ENCODE measurements at places on chromosomes 2 and 18.

- DNase-seq = no peak
Measured at GRCh38 chr18:52160636-52161035, 179.4 kb upstream of the DCC start.

DNA sequence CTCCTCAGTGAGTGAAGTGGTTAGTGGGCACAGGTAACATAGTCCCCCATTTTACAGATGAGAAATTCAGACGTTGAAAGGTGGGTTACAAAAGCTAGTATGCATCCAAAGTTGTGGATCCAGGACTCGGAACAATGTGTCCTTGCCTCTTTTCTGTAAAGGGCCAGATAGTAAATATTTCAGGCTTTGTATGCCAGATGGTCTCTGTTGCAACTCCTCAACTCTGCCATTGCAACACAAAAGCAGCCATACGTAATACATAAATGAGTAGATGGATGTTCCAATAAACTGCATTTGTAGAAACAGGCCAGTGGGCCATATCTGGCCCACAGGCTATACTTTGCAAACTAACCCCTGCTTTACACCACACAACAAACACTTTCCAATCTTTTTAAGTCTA, 166.6 kb upstream of the PKDCC start:
- DNase-seq = no peak

- no peak for DNase-seq
Measured at GRCh38 chr2:101787097-101787496, 89.6 kb downstream of the MAP4K4 start.

DNA sequence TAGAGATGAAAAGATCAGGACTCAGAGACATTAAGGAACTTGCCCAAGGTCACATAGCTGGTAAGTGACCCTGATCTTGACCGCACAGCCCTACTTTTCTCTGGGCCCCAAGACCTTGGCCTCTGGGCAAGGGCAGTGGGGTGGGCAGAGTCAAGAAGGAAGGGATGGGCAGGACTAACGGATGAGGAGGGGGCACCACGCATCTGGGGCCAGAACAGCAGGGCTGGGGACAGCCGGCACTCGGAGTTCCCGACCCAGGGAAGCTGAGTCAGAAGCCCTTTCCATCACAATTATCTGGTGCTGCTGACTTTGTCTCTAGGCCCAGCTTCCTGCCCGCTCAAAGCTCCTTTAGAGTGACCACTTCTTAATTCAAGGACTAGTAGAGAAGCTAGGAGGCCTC, 14.4 kb downstream of the CFAP65 start:
- no peak for DNase-seq

DNA sequence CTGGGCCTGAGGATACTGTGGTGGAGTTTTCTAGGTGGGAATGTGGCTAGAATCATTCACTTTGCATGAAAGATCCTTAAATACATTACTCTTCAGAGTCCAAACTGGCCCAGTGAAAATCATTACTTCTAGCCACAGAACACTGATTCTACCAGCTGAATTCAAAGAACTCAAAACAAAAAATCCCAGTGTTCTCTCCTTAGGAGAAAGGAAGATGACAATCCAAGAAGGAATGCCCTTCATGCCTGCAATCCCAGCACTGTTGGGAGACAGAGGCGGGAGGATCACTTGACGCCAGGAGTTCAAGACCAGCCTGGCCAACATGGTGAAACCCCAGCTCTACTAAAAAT, 35.2 kb downstream of the FAM228A start:
- DNase-seq = no peak

GRCh38 chr18:43772907-43773306, 495.6 kb upstream of the SYT4 start:
- DNase-seq = no peak

GRCh38 chr18:53625997-53626599, 598.4 kb downstream of the MBD2 start:
- DNase-seq = no peak

GRCh38 chr2:128608921-128609880, 290.5 kb upstream of the HS6ST1 start:
- no peak for DNase-seq

DNA sequence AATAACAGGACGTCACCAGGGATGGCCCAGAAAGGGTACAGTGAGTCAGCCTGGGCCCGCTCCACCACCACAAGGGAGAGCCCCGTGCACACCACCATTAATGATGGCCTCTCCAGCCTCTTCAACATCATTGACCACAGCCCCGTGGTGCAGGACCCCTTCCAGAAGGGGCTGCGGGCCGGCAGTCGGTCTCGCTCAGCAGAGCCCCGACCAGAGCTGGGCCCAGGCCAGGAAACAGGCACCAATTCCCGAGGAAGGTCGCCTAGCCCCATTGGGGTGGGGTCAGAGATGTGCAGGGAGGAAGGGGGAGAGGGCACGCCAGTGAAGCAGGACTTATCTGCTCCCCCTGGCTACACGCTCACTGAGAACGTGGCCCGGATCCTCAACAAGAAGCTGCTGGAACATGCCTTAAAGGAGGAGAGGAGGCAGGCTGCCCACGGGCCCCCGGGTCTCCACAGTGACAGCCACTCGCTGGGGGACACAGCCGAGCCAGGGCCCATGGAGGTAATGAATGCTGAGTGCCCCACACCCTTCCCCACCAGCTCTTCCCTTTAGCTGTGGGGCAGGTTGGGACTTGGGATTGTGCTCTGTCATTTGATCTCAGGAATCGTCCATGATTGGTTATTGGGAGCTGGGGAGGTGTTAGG, 120.5 kb downstream of the MTCL1 start:
- no peak for DNase-seq

- DNase-seq = no peak
Measured at GRCh38 chr2:101985101-101985792, 6.5 kb upstream of the IL1R2 start.

GRCh38 chr2:190916829-190917228, 36.2 kb downstream of the GLS start:
- no peak for DNase-seq

DNA sequence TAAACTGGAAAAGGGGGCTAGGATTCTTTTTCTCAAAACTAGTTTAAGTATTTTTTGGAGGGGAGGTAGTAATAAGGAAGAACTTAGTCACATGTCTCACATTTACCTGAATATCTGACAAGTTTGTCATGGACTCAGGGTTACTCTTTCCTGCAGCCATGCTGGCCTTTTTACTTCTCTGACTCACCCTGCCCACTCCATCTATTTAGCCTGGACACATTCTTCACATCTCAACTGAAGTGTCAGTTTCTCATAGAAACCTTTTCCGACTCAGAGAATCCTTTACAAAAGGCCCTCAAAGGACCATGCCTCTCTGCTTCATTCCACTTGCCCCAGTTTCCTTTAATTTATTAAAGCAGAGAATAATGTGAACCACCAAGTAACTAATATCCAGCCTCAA, 42.6 kb downstream of the SCN7A start:
- DNase-seq = no peak

DNA sequence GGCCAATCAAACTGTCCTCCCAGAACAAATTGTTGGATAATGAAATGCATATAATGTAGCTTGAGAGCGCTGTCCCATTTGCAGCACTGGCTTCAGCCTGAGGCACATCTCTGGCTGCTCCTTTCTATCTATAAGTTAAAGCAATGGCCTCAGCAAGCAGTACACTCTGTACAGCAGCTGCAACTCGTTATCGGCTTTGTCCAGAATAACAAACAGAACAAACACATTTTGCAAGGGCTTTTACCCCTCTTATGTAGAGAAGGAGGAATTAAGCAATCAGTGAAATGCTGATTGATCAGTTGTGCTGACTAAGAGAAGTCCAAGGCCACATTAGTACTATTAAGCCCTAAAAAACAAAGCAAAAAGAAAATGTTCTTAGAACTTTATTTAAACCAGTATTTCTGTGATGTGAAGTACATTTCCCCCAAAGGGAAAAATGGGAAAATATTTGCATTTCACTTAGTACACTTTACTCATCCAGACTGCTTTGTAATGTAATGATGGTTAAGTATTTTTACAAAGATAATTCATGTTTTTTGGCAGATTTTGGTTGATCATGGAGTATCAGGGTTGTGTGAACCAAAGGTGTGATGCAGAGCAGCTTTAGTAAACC, 15.0 kb upstream of the CPS1 start:
- DNase-seq = no peak

DNA sequence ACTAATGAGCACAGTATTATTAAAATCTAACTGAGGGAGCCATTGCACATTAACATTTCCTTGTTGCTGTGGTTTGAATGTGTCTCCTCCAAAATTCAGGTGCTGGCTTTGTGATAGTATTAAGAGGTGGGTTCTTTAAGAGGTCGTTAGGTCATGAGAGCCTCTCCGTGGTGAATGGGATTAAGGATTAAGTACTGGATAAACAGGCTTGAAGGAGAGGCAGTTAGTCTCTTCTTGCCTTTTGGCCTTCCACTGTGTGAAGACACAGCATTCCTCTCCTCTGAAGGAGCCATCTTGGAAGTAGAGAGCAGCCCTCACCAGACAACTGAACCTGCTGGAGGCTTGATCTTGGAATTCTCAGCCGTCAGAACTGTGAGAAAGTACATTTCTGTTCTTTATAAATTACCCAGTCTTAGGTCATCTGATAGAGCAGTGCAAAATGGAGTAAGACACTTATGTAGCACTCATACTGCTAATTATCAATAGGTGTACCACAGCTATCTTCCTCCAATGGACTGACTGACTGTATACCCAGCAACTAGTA, 182.7 kb downstream of the MYO3B start:
- no peak for DNase-seq

DNA sequence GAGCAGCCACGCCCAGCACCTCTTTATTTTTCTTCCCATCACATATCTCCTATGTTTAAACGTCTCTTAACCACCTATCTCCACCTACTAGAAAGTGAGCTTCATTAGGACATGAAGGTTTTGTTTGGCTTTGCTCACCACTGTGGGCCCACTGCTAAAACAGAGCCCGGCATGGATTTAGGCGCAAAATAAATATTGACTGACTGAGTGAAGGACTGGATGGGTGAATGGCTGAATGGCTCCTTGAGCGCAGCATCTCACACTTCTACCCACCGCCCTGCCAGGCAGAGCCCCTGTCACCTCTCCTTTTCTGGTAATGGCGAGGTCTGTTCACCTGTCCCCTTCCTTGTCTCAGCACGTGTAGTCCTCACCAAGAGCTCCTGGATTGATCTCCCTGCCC, 10.1 kb downstream of the CAPG start:
- DNase-seq = no peak

GRCh38 chr2:195961873-195962272, 106.8 kb downstream of the DNAH7 start:
- no peak for DNase-seq

DNA sequence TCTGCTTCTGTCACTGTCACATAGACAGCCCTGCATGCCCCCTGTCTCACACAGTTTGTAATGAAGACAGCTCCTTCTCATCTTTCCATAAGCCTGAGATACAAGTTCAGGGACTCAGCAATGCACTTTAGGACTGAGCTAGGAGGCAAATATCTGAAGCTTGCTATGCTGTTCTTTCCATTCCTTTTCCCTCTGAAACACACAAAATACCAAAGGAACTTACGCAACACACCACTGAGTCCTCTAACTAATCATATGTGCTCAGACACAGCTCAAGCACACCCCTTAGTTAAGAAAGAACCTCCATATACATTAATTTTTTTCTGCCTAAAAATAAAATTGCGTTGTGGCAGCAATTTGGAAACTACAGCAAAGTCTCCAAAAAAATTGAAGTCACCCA, 17.9 kb downstream of the SERPINB8 start:
- no peak for DNase-seq

GRCh38 chr18:39209173-39209572, 1643.6 kb upstream of the CELF4 start:
- DNase-seq = no peak

- no peak for DNase-seq
Measured at GRCh38 chr2:98313492-98314250, 32.6 kb upstream of the CNGA3 start.

GRCh38 chr2:100426384-100426720, 8.9 kb upstream of the CHST10 start:
- DNase-seq = no peak

DNA sequence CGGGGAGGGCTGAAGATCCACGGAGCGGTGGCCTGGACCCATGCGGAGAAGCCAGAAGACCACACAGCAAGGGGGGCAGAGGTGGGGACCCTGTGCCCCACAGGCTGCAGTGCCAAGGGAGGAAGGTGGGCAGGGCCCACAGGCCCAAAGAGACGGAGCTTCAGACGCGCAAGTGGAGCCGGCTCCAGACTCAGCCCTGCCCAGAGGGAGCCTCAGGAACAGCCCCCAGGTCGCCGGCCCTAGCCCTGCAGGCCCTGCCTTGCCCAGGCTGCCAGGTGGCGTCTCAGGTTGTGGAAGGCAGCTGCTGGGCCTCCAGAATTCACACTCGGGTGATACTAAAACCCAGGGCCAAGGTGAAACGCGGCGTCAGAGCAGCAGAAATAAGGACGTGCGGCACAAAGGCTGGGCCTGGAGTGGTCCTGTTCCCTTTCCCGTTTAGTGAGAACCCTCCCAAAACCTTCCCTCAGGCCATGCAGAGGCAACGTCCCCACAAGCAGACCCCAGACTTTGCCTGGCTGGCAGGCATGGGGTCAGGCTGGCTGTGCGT, 36.8 kb downstream of the SLC66A2 start:
- DNase-seq = no peak

- DNase-seq = no peak
Measured at GRCh38 chr2:64517511-64517884, 6.6 kb upstream of the AFTPH start.

DNA sequence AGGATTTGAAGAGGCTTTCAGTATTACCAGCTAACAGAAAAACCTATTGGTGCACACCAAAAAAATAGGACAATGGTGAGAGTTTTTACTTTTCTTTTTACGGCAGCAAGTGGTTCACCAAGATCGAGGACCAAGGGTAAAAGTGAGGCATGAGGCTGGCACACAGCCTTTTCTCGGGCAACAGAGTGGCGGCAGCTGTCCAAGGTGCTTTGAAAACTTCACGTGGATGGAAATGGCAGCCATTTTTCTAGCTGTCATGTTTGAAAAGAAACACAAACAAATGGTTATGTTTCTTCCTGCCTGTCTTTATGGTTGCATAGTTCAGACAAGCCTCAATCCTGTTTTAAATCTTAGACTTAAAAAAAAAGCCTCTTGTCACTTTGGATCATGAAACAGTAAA, 812.5 kb upstream of the CHAC2 start:
- no peak for DNase-seq

DNA sequence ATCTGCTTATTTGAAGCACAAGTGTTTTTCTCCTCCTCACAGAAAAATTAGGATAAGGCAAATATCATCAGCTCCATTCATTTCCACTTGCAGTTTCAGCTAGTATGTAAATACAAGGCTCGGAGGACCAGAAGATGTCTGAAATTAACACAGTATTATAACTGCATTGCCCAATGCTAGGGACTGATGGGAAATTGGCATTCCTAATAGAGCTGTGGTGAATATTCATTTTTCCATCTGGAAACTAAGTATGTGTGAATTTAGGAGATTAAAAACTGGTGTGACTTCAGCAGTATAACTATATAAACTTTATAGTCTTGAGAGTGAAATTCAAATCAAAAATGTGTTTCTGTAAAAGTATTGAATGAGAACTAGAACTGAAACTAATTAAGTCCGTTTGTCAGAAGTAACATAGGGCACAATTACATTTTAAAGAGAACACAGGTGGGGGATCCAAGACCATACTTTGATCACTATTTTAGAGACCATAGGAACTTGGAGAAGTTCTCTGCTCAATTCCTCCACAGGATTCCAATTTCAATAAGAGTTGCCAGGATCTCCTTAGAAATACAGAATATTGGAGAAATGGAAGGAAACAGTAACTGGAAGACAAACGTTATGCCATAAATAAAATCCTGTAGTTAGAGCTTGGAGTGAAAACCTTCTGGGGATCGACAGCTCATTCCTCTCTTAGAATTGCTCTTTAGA, 12.1 kb upstream of the ITGA6 start:
- DNase-seq = no peak

All from left renal pelvis (tissue), 4 donors.